Activated CD4-positive, alpha-beta T cell treated with anti-CD3 and anti-CD28 coated beads for 48 hours (primary cell): ENCODE measurements at places on chromosomes 16 and 17.

- no peak for DNase-seq
These were observed 76.5 kb upstream of the CDH5 start for GRCh38 chr16:66289986-66290385.

GRCh38 chr16:55257966-55258613, 65.9 kb upstream of the IRX6 start:
- peak; percentile 69 for DNase-seq

- DNase-seq: no peak
These were observed 41.8 kb upstream of the SEC14L1 start for GRCh38 chr17:77098884-77099545.

DNA sequence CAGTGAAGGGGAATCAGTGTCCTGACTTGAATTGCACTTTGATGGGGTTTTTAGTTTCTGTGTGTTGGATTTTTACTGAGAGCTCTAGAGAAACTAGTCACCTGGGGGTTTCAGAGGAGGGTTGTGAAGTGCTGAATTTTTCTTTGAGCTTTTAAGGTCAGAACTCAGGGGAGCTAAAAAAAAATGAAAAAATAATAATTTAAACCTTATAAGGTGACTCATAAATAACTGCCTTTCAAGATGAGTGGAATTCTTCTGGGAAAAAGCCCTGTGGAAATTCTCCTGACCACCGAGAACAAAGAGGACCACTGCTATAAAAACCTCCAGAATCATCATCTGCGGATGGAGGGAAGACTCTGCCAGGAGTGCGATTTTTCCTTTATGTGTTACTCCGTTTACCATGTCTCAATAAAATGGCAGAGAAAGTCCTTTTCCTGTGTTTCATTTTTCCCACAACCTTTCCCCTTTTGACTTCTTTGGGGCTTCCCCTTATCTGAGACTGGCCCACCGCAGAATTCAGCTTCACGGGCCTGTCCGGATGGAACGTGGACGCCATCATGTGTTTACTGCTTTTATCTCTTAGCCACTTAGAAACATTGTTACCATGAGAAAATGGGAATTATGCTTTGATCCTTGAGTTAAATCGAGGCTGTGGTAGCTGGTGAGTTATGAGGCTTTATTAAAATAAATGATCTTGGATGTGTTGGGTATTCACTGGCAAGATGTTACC, 39.7 kb downstream of the RPTOR start:
- DNase-seq: no peak

DNA sequence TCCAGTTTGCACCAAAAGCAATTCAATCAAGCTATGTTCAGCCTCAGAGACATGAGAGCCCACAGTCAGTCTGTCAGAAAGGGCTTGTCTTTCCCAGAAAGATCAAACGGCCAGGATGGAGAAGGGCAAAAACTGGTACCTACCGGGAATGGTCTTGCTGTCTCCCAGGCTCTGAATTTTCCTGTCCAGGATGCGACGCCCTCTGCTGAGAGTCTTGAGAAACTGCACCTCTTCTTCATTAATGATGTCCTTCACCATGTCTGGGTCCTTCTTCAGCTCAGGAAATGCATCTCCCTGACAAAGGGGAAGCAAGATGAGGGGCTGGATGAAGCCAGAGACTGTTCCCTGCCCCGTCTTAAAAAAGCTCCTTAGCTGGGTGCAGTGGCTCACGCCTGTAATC, 15.8 kb upstream of the EXOSC6 start:
- DNase-seq: peak; percentile 30

- DNase-seq: no peak
These were observed 208.4 kb downstream of the IRF8 start for GRCh38 chr16:86107215-86107825.

GRCh38 chr16:62870554-62870953, 834.3 kb upstream of the CDH8 start:
- DNase-seq: no peak

DNA sequence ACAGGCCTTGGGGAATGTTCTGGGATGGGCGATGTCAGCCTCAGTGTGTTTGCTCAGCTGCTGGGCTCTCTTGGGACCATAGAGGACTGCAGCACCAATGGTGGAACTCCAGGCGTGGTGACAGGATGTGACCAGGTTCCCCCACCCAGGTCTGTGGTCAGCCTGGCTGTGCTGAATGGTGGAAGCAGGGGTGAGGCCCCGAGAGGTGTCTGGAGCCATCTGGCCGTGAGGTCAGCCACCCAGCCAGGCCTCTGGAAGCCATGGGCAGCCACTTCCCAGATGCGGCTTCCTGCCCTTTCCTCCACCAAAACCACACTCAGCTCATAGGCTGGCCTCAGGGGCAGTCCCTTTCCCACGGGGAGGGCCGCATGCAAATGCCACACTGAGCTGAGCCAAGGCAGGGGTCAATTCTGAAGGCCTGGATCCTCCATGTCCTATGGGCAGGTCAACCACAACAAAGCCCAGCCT, 7.8 kb upstream of the MAPK7 start:
- DNase-seq: no peak

DNA sequence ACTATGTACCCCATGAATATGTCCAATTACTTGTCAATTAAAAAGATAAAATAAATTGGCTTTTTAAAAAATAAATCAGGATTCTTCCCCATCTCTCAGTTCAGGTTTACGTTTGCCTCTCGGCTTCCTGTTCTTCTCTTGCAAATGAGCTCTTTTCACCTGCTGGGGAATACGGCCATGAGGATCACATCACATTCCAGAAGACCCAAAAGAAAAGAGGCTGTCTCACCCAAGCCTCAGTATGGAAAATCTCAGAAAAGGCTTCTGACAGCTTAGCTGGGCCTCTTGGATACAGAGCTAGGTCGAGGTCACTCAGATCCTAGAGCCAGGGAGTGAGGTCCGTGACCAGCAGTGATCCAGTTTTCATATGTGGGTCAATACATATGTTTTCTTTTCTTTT, 171.2 kb upstream of the SDK2 start:
- DNase-seq: no peak

GRCh38 chr16:52532384-52532783, 14.6 kb downstream of the TOX3 start:
- DNase-seq: no peak

- DNase-seq: no peak
These were observed 26.0 kb upstream of the MRC2 start for GRCh38 chr17:62601471-62601870.

DNA sequence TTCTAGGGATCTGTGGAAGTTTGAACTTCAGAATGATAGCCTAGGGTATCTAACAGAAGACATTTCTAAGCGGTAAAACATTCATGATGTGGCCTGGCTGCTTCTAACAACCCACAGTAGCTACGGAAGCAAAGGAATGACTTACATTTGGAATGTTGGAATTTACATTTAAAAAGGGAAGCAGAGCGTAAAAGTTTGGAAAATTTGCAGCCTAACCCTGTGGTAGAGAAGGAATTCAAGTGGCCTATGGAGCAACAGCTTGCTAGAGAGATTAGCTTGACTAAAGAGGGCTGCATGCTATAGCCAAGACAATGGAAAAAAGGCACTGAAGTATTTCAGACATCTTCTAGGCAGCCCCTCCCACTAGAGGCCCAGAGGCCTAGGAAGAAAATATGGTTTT, 50.1 kb downstream of the HNF1B start:
- no peak for DNase-seq

GRCh38 chr17:59361916-59362810, 30.7 kb downstream of the YPEL2 start:
- DNase-seq: peak; percentile 48

- no peak for DNase-seq
These were observed 59.2 kb downstream of the PITPNC1 start for GRCh38 chr17:67436233-67436632.

DNA sequence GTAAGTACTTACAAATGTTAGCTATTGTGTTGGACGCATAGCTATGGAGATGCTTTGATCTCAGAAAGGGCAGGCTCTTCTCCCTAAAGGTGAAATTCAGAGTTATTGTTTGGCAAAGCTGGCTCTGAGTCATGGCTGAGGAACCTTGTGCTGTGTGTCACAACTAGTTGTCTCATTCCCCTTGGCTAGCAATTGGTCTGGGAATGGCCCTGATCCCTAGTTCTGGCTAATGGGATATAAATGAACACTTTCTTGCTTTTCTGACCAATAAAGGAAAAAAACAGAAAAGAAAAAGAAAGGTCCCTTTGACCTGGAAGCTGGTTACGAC, 210.6 kb downstream of the MAP2K4 start:
- no peak for DNase-seq

DNA sequence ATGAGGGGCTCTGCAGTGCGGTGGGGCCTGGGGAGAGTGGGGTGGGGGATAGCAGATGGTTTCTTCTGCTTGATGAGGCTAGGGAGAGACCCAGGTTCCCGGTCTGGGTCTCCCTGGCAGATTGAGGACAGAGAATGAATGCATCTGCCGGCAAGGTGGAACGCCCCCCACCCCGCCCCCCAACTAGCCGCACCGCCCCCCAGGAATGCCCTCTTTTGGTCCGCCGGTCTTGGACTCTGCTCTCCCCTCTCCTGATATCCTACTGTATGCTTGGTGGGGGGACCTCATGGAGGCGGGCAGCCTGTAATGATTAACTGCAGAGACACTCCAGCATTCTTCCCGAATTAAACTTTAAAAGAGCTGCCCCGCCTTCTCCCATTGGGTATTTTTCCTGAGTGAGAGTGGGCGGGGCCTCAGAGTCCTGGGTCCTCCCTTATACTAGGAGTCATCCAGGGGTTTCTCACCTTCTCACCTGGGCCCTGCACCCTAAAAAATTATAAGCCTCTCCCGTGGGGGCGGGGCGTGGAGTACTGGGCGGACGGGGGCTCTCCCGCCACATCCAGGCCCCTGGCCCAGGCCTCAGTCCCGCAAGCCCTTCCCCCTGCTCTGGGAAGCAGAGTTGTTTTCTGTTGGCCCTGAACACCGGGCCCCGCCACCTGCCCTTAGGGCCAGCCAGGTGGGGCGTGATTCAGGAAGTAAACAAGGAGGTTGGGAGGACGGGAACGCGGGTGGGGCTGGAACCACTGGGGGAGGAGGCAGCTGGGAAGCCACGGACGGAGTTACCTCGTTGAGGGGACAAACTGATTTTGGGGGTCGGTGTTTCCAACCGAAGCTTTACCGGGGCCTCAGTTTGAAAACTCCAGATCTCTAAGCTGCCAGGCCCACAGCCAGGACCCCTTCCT, 1.5 kb downstream of the GRB7 start:
- DNase-seq: no peak

GRCh38 chr17:3475812-3476610, at the start of gene ASPA:
Gene ASPA, plus strand, starts transcription at chr17:3475997. Its CDS starts 163 bp downstream, at chr17:3476160.
- no peak for DNase-seq

GRCh38 chr17:32289471-32290070, 23.9 kb downstream of the RHBDL3 start:
- no peak for DNase-seq

DNA sequence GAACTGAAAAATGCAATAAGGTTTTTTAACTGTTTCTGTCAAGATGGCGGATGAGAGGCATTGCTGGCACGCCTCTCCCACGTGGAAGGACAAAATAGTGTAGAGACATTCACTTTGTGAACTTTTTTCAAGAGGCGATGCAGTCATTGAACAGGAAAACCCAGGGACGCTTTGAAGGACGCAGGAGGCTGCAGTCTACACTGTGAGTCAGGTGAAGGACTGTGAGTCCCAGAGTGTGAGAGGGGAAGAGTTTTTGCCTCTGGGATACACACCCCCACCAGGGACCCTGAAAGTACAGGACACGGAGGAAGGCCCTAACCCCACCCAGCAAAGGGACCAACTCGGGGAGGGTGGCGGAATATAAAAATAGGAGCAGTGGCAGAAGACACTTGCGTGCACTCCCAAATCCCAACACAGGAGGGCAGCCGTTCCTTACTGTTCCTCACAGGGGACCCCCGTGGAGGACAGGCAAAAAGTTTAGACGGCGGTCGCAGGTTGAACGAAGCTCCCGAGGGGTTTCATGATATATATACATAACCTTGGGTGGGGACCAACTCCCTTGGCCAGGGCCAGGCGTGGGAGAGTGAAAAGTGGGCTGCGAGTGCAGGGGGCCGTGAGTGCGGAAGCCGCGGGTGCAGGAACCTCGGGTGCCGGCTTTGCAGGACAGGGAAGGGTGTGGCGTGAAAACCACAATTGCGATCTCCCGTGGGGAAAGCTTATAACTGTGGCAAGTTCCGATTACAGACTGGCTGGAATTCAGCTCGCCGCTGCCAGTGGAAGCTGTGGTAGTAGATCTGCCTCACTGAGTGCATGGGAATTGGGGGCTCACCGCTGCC, 82.0 kb upstream of the ALOX12 start:
- DNase-seq: peak; percentile 85

DNA sequence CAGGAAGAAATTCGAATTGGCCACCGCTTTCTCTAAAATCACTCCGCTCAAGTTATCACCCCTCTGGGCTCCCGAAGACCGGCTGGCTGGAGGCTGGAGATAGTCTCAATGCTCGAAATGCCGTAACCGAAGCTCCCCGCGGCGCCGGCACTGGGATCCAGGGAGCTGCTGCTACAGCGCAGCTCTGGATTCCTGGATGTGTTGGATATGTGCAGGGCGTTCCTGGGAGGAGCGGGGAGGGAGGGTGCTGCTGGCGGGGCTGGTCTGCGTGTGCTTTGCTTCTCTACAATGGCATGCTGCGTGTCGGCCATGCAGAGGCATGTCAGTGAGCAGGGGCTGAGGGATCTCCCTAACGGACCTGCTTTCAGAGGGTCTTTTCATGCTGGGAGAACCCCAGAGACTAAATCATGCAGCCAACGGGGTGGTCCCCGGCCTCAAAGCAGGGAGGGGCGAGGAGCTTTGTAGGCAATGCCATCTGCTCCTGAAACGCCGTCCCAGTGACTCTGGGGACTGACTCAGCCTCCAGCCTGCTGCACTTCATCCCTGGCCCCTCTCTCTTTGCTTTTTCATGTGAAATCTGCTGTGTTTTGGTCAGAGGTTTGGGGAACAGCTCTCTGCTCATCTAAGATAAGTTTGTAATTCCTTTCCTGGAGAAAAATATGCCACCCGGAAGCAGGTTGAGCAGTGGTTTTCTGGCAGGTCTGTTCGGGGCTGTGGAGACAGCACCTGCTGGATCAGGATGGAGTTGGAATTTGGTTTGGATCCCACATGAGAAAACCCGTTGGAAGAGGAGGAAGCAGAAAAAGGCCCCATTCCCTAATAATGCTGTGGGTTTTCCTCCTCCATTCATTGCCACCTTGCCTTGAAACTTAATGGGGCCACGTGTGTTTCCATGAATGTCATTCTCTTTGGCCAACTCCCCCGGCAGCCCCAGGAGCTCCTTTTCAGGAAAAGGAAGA, 311.4 kb downstream of the SEC14L1 start:
- DNase-seq: peak; percentile 52

DNA sequence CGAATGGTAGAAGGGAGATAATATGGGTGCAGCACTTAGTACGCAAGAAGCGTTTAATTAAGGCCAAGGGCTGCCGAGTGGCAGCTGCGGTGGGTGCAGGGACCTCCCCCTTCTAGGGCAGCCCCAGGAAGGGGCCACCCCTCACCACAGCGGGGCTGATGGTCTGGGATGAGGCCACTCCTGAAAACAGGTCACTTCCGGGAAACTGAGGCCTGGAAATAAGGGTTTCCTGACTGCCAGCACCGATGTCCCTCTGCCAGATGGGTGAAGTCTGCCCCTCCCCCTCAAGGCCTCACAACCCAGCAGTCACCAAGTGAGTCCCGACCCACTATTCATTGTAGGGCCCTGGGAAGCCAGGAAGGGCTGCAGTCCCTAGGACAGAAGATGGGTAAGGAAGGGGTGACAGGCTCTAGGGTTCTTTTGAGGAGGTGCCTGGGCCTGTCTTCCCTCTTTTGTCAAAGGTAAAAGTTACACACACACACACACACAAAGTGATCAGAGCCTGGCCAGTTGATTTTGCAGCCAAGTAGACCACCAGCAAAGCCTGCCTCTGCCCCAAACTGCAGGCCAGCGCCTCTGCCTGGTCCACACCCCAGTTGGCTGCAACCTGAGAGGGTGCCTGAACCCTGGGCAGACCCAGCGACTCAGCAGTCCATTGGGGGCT, 12.5 kb downstream of the SREBF1 start:
- peak; percentile 61 for DNase-seq
